Cardiac muscle cell (in vitro differentiated cells and primary cell): ENCODE measurements at places on chromosomes 7 and 10. TPM values are rescaled to one million over a fixed set of nuclear protein-coding genes. Genes with fewer than 3 reads are reported as not detected.

Gene RSPH10B2
- 0.25 and 0.69 TPM in 2 replicates for total RNA-seq

Gene SMKR1
- total RNA-seq: 0.39 TPM in 1 of 2 replicates, not detected in the other

Gene VSTM4
- 2.3 and 6.0 TPM in 2 replicates for total RNA-seq

Gene SORCS1
- 60.1 and 73.0 TPM in 2 replicates for total RNA-seq

Gene RTKN2
- 1.2 and 4.4 TPM in 2 replicates for total RNA-seq

Gene MAGI2
- 16.8 and 24.7 TPM in 2 replicates for total RNA-seq

Gene C10orf105
- total RNA-seq: 0.03 TPM in 1 of 2 replicates, not detected in the other

Gene GRB10
- 10.7 and 25.3 TPM in 2 replicates for total RNA-seq

Gene CRTAC1
- 0.30 and 3.1 TPM in 2 replicates for total RNA-seq

- H3K4me1 ChIP-seq: no peaks in the 10 kb centered on the region
- H3K27ac ChIP-seq: no peak overlapping the region
- no peaks in the 10 kb centered on the region for H3K27me3 ChIP-seq
- H3K4me3 ChIP-seq: no peak overlapping the region
These were observed 732.1 kb upstream of the POT1 start for GRCh38 chr7:125661677-125662076.

GRCh38 chr7:35519971-35520809 lies 174.7 kb downstream of the HERPUD2 start:
- H3K36me3 ChIP-seq: no peaks in the 10 kb centered on the region
- peaks cover 36% of the 10 kb centered on the region for H3K4me1 ChIP-seq
- no peaks in the 10 kb centered on the region for H3K27me3 ChIP-seq
- peak; percentile 93 for DNase-seq
- no peak overlapping the region for H3K4me3 ChIP-seq

DNA sequence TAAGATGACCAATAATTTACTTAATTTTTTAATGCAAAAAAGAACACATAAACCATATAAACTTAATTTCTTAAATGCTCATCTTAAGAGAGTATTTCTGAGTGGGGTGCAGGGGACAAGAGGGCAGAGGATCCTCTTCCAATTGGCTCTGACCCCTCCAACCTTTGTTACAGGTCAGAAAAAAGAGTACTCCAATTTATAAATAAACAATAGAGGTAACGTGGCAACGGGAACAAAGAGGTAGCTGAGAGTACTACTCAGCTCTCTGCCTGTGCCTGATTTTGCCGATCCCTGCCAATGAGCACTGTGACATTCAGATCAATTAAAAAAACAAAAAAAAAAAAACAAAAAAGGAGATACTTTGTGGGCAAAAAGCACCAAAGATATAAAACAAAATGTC lies 307.9 kb downstream of the PARD3 start:
- no peak for DNase-seq
- H3K27ac ChIP-seq: no peak overlapping the region
- H3K4me3 ChIP-seq: no peak overlapping the region
- no peaks in the 10 kb centered on the region for H3K27me3 ChIP-seq
- H3K4me1 ChIP-seq: peaks cover 8% of the 10 kb centered on the region

GRCh38 chr7:17367502-17367901 lies 69.0 kb downstream of the AHR start:
- no peaks in the 10 kb centered on the region for H3K36me3 ChIP-seq
- no peaks in the 10 kb centered on the region for H3K27me3 ChIP-seq
- DNase-seq: peak; percentile 38

DNA sequence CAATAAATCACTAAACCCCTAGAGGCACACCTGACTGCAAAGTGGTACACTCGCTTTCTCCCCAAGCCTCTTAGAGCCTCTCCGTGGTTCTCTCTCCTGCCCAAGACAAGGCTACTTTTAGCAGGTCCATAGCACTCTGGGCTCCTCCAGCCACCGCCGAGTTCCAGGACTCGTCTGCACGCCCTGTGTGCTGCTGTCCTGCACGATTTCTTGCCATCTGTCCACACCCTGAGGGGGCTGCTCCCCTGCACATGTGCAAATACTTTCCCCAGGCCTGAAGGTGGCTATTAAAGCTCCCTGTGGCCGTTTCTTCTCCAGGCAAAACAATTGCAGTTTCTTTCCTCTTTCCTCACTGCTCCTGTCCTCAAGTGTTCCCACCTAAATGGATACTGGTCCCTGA lies 414.3 kb downstream of the PLXNA4 start:
- H3K4me1 ChIP-seq: peaks cover 41% of the 10 kb centered on the region
- peak overlapping the region; percentile 4 for H3K27ac ChIP-seq
- no peaks in the 10 kb centered on the region for H3K27me3 ChIP-seq
- DNase-seq: peak; percentile 16
- no peaks in the 10 kb centered on the region for H3K36me3 ChIP-seq

DNA sequence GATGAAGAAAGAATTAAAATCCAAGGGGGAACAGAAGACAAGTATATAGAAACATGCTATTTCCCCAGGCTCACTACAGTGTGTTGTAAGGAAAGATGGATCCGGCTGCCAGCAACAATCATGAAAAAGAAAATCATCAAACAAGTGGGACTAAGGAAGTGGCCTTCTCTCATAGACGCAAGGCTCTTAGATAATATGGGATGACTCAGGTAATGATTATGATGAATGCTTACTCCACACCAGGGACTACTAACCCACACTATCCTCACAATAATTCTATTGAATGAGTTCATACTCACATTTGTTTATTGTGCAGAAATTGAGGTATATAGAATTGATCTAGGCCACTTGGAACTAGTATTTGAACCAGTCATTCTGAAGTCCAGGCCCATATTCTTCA lies 111.2 kb upstream of the BET1 start:
- DNase-seq: no peak
- H3K27ac ChIP-seq: no peak overlapping the region

DNA sequence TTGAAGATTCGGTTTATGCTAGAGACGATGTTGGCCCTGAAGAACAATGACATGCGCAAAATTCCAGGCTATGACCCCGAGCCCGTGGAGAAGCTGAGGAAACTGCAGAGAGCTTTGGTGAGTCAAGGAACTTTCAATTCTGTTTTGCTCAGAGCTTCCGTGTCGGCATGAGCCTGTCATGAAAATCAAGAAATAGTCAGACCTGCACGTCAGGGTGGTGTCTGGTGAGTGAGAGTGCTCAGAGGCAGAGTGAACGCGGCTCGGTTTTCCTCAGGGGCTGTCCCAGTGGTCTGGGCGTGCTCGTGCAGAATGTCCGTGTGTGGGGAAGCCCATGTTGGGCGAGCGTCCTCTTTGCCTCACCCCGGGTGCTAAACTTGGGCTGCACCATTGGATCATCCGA lies 12.6 kb downstream of the NOM1 start:
- H3K27ac ChIP-seq: no peak overlapping the region
- H3K36me3 ChIP-seq: peaks cover 61% of the 10 kb centered on the region
- no peaks in the 10 kb centered on the region for H3K27me3 ChIP-seq
- no peaks in the 10 kb centered on the region for H3K4me1 ChIP-seq
- no peak for DNase-seq

GRCh38 chr10:47247148-47248059 lies 52.6 kb upstream of the GDF10 start:
- DNase-seq: no peak
- H3K4me1 ChIP-seq: no peaks in the 10 kb centered on the region
- H3K27ac ChIP-seq: no peak overlapping the region
- no peaks in the 10 kb centered on the region for H3K27me3 ChIP-seq

DNA sequence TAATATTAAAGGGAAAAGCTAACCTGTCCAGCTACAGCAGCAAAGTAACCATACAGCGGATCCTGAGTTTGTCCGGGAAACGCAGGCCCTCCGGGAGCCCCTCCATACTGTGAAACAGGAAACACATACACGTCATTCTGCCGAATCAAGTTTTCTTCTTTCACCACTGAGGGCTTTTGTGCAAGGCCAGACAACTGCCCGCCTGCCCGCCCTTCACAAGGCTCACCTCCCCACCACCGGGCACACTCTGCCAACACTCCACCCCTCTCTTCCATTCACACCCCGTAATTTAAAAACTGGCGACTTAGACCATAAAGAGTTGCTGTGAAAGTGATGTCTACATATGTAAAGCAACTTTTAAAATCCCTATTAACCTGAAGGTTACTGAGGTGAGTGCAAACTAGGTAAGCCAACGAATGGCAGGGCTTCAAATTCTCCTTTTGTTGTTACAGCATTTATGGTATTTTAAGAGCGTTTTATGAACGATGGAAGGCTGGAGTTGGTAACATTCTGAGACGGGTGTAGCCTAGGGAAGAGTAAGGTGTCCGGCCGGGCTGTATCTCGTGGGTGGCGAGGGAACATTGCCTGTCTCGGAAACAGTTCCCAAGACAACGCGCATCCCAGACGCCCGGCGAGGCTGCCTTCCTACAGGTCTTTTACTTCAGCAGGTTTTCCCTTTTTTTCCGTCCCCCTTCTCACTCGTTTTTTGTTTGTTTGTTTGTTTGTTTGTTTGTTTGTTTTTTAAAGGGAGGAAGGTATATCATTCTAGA lies 817 bp downstream of the SRI start:
- peak overlapping the region; percentile 99 for H3K27ac ChIP-seq
- H3K4me1 ChIP-seq: peaks cover 43% of the 10 kb centered on the region
- H3K4me3 ChIP-seq: peak overlapping the region; percentile 94
- no peaks in the 10 kb centered on the region for H3K27me3 ChIP-seq

- H3K27ac ChIP-seq: no peak overlapping the region
- H3K4me1 ChIP-seq: no peaks in the 10 kb centered on the region
- peaks cover 50% of the 10 kb centered on the region for H3K36me3 ChIP-seq
- DNase-seq: no peak
These were observed 45.8 kb upstream of the BTBD16 start for GRCh38 chr10:122225330-122225729.

DNA sequence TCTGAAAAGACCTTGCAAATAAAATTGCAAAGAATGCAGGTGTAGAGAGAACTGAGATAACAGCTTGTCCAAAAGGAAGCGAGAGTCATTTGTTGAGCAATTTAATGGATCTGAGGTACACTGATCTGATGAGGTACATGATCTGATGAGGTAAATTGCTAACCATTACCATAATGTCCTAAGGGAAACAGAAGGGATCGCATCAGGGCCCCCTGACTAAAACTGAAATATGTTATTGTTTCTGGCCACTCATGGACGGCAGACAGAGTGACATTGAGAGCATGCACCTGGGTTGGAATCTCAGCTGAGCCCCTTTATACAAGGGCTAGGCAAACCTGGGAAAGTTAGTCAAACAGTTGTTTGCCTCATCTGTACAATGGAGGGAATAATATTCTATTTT lies 15.8 kb upstream of the PAPSS2 start:
- no peak overlapping the region for H3K27ac ChIP-seq
- H3K36me3 ChIP-seq: no peaks in the 10 kb centered on the region
- no peaks in the 10 kb centered on the region for H3K27me3 ChIP-seq
- no peak overlapping the region for H3K4me3 ChIP-seq
- DNase-seq: no peak

- no peak for DNase-seq
- H3K27ac ChIP-seq: no peak overlapping the region
- no peak overlapping the region for H3K4me3 ChIP-seq
- H3K27me3 ChIP-seq: no peaks in the 10 kb centered on the region
These were observed 217.7 kb upstream of the ETV1 start for GRCh38 chr7:14207138-14207537.

DNA sequence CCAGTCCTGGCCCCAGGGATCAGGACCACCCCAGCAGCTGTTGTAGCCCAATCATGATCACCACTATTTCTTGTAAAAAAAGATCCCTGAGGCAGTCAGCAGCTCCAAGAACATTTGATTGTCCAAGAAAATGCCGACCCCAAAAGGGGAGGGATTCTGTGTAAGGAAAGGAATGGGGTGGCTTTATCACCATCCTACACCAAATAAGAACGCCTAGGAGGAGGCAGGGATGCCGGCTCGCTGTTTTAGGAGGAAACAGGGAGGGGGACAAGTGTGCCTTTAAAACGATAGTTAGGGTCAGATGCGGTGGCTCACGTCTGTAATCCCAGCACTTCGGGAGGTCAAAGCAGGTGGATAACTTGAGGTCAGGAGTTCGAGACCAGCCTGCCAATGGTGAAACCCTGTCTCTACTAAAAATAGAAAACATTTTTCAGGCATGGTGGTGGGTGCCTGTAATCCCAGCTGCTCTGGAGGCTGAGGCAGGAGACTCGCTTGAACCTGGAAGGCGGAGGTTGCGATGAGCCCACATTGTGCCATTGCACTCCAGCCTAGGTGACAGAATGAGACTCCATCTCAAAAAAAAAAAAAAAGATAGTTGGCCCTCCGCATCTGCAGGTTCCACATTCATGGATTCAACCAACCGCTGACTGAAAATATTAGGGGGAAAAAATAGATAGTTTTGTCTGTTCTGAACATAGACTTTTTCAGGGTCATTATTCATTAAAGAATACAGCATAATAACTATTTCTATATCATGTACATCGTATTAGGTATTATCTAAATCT lies 63.6 kb downstream of the PDIA4 start:
- H3K27me3 ChIP-seq: no peaks in the 10 kb centered on the region
- DNase-seq: no peak
- no peak overlapping the region for H3K4me3 ChIP-seq
- H3K4me1 ChIP-seq: no peaks in the 10 kb centered on the region

- H3K4me1 ChIP-seq: peaks cover under 1% of the 10 kb centered on the region
- no peak overlapping the region for H3K27ac ChIP-seq
- peaks cover 34% of the 10 kb centered on the region for H3K36me3 ChIP-seq
These were observed 127.6 kb downstream of the DLG5 start for GRCh38 chr10:77798940-77799339.

DNA sequence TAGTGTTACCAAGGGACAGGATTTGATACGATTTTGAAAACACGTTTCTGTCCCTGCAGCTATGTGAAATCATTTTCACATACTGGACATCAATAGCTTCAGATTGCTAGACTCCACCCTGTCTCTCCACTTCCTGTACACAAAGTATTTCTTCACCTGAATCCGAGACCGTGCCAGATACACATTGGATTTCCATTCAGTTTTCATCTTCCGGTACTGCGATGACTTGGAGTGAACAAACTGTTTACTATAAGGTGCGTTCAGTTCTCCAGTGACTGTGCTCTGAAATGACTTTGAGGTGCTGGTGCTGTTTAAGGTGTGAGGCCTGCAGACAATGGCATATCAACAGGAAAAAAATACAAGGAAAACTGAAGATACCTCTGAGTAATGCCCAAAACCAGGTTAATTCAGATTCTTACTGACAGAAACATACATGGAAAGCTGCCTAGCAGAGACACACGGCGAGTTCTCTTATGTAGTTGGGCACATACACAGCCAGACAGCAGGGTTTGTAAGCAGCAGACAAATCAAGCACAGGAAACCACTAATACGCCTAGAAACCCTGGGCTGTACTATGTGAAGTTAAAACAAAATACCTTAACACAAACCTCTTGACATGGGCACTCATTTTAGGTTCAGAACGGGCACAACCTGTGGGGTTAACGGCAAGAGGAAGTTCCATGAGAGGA lies 119.2 kb downstream of the GALNT11 start:
- peaks cover 65% of the 10 kb centered on the region for H3K36me3 ChIP-seq
- H3K4me3 ChIP-seq: no peak overlapping the region
- H3K27ac ChIP-seq: no peak overlapping the region
